ENCODE measurements at places on chromosomes 6 and 20.
A peak's percentile ranks its signal among the peaks of the same experiment; 100 is the strongest.

GRCh38 chr20:56454754-56455153 is 13.7 kb upstream of the RTF2 start:
- DNase-seq: no peak
- no peak overlapping the region for H3K4me3 ChIP-seq
- H3K4me1 ChIP-seq: peaks cover 23% of the 10 kb centered on the region

- H3K4me1 ChIP-seq: no peaks in the 10 kb centered on the region
- no peak overlapping the region for H3K27ac ChIP-seq
- no peak for DNase-seq
- no peak overlapping the region for H3K4me3 ChIP-seq
- no peaks in the 10 kb centered on the region for H3K36me3 ChIP-seq
Observed at GRCh38 chr6:107600936-107601335, 111.0 kb downstream of the SOBP start.

- no peak overlapping the region for H3K4me3 ChIP-seq
- H3K27ac ChIP-seq: no peak overlapping the region
- H3K27me3 ChIP-seq: no peaks in the 10 kb centered on the region
- no peaks in the 10 kb centered on the region for H3K4me1 ChIP-seq
- no peak for DNase-seq
Observed at GRCh38 chr20:42963796-42964195, 225.9 kb downstream of the PTPRT start.

- H3K4me3 ChIP-seq: no peak overlapping the region
- peaks cover 25% of the 10 kb centered on the region for H3K4me1 ChIP-seq
- H3K27ac ChIP-seq: no peak overlapping the region
Observed at GRCh38 chr6:26206868-26207801, 119.9 kb downstream of the HFE start.

DNA sequence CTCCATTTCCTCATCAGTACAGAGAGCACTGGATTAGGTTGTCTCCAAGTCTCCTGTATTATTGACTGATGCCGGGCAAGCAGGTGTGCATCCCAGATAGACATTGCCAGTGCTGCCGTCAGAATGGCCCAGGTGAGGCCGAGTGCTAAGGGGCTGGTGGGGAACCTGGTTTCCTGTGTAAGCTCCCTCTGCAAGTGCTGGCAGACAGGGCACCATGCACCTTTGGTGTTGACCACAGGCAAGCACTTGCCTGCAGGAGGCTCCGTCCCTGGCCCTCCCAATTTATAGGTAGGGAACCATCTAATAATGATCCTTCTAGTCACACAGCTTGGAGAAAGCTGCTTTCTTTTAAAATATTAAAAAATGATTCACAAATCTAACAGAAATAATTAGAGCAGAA is 747 bp downstream of the GABRR1 start:
- no peaks in the 10 kb centered on the region for H3K4me1 ChIP-seq
- no peak overlapping the region for H3K27ac ChIP-seq
- no peak for DNase-seq
- no peak overlapping the region for H3K4me3 ChIP-seq
- H3K27me3 ChIP-seq: peaks cover 39% of the 10 kb centered on the region

- DNase-seq: no peak
- H3K27me3 ChIP-seq: no peaks in the 10 kb centered on the region
- H3K27ac ChIP-seq: no peak overlapping the region
- no peaks in the 10 kb centered on the region for H3K36me3 ChIP-seq
- H3K4me3 ChIP-seq: no peak overlapping the region
- peaks cover 17% of the 10 kb centered on the region for H3K4me1 ChIP-seq
Observed at GRCh38 chr6:72739368-72739779, 117.5 kb downstream of the KCNQ5 start.

DNA sequence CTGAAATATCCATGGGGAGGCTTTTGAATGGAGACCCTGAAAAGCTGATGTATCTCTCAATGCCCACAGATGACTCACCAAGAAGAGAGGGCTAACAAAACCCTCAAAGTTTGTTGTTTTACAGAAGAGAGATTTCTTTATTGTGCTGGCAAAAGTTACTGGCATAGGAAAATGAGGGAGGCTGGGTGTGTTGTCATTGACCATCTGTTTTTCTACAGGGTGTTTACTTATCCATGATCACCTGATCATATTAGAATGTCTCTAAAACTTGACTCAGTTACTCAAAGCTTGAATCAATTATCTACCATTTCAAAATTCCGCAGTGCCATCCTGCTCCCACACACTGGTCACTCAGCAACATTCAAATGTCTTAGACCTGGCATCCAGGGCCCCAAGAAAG is 9.8 kb downstream of the NCOA6 start:
- H3K36me3 ChIP-seq: peaks cover 2% of the 10 kb centered on the region
- no peak overlapping the region for H3K4me3 ChIP-seq
- peaks cover 3% of the 10 kb centered on the region for H3K4me1 ChIP-seq
- H3K27ac ChIP-seq: no peak overlapping the region

DNA sequence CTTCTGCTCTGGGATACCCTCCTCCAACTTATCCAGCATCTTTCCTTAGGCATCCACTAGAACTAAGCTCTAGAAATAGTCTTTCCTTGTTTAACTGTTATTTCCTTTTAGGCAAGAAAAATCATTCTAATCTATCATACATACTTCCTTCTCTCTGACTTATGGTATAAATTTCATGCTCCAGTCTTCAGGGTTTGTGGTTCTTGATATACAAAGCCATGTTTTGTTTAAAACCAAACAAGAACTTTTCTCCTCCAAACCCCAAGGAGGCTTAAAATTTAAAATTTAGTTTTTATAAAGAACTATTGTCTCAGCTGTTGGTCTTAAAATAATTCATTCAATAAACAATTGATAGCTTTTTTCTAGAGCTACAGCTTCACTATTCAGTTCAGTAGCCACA is 77.2 kb downstream of the CD164 start:
- H3K27me3 ChIP-seq: peaks cover 3% of the 10 kb centered on the region
- no peak overlapping the region for H3K4me3 ChIP-seq
- peaks cover under 1% of the 10 kb centered on the region for H3K36me3 ChIP-seq
- H3K4me1 ChIP-seq: peaks cover 13% of the 10 kb centered on the region

DNA sequence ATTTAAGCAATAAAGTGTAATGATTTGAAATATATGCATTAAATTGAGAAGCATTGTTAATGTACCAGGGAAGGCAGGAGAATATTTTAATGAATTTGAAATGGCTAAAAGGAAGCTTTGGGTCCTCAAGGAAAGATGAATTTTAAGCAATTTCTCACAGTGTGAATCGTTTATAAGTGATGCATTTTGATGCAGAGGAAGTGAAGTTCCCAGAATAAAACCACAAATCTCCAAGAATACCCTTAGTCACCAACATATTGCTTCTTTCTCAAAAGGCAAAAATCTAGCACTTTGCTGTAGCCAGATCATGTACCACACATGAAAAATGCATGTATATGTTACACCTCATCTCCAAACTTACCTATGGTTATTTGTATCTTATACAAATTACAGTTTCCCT is 11.7 kb downstream of the TPD52L1 start:
- no peaks in the 10 kb centered on the region for H3K36me3 ChIP-seq
- no peaks in the 10 kb centered on the region for H3K4me1 ChIP-seq

- H3K4me1 ChIP-seq: peaks cover 49% of the 10 kb centered on the region
- no peaks in the 10 kb centered on the region for H3K27me3 ChIP-seq
- H3K36me3 ChIP-seq: peaks cover 2% of the 10 kb centered on the region
- no peak for DNase-seq
- no peak overlapping the region for H3K4me3 ChIP-seq
Observed at GRCh38 chr6:135230711-135231468, 49.8 kb downstream of the MYB start.

- no peak overlapping the region for H3K4me3 ChIP-seq
- no peak for DNase-seq
- H3K27me3 ChIP-seq: no peaks in the 10 kb centered on the region
Observed at GRCh38 chr6:156449128-156449527, 328.1 kb upstream of the ARID1B start.

GRCh38 chr20:16819483-16819882 is 71.3 kb downstream of the OTOR start:
- H3K27me3 ChIP-seq: peaks cover 6% of the 10 kb centered on the region
- H3K4me3 ChIP-seq: no peak overlapping the region
- no peak for DNase-seq
- H3K27ac ChIP-seq: no peak overlapping the region
- no peaks in the 10 kb centered on the region for H3K4me1 ChIP-seq

DNA sequence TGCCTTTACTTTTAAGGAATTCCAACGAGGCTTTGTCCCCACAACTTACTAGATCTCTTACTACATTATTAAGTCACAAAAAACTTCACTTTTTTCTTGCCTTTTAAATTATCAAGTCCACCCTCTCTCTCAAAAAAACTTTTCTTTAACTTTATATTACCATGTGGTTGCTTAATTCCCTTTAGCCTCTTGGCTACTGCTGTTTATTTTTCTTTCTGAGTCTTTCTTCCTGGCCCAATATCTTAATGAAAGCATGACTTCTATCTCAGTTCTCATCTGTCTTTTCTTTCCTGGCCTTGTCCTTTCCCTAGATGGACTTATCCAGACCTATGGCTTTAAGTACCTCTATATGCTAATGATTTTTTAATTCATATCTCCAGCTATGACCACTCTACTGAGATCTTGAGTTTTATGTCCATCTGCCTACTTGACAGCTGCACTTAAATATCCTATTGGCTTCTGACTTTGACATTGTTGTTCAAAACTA is 710.5 kb downstream of the RFPL4B start:
- no peak for DNase-seq
- no peak overlapping the region for H3K27ac ChIP-seq
- H3K4me1 ChIP-seq: no peaks in the 10 kb centered on the region
- no peak overlapping the region for H3K4me3 ChIP-seq

- DNase-seq: no peak
- no peaks in the 10 kb centered on the region for H3K36me3 ChIP-seq
- no peaks in the 10 kb centered on the region for H3K4me1 ChIP-seq
- H3K27ac ChIP-seq: no peak overlapping the region
- H3K4me3 ChIP-seq: no peak overlapping the region
Observed at GRCh38 chr6:113178349-113178748, 678.8 kb upstream of the MARCKS start.

DNA sequence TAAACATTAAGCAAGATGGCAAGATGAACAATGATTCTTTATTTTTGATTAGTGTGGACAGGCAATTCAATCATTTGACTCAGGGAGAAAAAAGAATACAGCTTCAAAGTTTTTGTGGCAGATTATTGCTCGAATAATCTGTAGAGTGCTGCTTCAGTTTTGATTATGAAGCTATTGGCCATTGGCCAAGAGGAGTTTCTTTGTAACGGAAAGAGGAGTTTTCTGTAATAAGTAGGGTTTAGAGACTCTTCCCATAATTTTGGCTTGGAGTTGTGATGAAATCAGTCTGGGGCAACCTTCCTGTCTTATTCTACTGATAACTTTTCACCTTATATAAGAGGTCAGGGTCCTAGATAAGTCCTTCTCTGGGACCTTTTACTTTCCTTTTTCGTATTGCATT is 256.7 kb upstream of the RAB32 start:
- H3K4me3 ChIP-seq: no peak overlapping the region
- no peaks in the 10 kb centered on the region for H3K4me1 ChIP-seq
- no peak overlapping the region for H3K27ac ChIP-seq
- peaks cover 3% of the 10 kb centered on the region for H3K27me3 ChIP-seq
- H3K36me3 ChIP-seq: no peaks in the 10 kb centered on the region

DNA sequence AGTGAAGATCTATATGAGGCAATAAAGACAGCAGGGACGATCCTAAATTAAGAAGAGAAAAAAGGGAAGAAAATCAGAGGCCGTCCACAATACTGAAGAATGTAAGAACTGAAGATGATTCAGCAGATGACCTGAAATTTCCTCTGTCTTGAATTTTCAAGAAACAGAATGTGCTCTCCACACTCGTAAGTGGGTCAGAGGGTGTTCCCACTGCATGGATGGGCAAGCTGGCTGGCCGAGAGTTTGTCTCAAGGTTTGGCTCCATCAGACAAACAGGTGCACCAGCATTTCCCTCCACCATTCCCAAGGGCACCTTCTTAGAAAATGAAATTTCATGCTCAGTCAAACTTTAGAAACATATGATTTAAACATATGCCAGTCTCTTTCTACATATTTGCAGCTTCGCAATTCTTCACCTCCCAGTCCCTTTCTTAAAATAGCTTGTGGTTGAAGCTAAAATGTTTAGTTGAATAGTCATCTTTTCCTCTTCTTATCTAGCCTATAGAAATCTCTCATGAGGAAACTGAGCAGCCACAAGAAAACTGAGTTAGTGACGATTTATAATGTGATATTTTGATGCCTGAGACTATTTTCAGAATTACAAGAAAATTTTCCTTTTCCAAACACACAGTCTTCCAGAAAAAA is 576.4 kb downstream of the PRKN start:
- H3K4me1 ChIP-seq: no peaks in the 10 kb centered on the region
- no peak overlapping the region for H3K27ac ChIP-seq
- no peak for DNase-seq
- H3K4me3 ChIP-seq: no peak overlapping the region

GRCh38 chr6:10305790-10306415 is 109.0 kb downstream of the TFAP2A start:
- H3K4me3 ChIP-seq: no peak overlapping the region
- no peaks in the 10 kb centered on the region for H3K36me3 ChIP-seq
- H3K27ac ChIP-seq: no peak overlapping the region
- H3K4me1 ChIP-seq: no peaks in the 10 kb centered on the region

DNA sequence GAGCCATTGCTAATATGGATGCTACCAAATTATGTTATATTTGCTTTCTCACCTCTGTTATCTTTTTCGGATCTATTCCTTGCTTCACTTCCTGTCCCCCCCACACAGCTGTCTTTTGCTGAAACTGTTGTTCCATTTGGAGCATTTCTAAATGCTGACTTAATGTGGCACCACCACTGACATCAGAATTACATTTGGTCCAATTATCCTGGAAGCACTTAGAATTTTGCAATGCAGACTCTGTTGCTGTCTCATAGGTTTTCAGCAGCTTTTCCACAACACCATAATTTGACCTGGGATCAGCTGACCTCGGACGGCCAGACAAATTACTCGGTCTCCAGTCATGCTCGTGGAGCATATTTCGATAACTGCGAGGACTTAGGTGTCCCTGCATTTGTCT is 12.8 kb downstream of the KIAA0408 start:
- peaks cover 5% of the 10 kb centered on the region for H3K27me3 ChIP-seq
- no peaks in the 10 kb centered on the region for H3K36me3 ChIP-seq
- no peak overlapping the region for H3K4me3 ChIP-seq
- no peaks in the 10 kb centered on the region for H3K4me1 ChIP-seq
- no peak overlapping the region for H3K27ac ChIP-seq
- no peak for DNase-seq

GRCh38 chr6:13914351-13914750 is 10.4 kb upstream of the RNF182 start:
- H3K4me3 ChIP-seq: no peak overlapping the region
- H3K36me3 ChIP-seq: no peaks in the 10 kb centered on the region
- H3K27me3 ChIP-seq: peaks cover 43% of the 10 kb centered on the region

- DNase-seq: peak; percentile 74
- H3K36me3 ChIP-seq: peaks cover 2% of the 10 kb centered on the region
- H3K27ac ChIP-seq: peak overlapping the region; percentile 90
- H3K27me3 ChIP-seq: no peaks in the 10 kb centered on the region
Observed at GRCh38 chr20:17843246-17844132, 125.1 kb downstream of the SNX5 start.

GRCh38 chr6:127880429-127880828 is 20.4 kb downstream of the THEMIS start:
- peaks cover 59% of the 10 kb centered on the region for H3K36me3 ChIP-seq
- peaks cover 69% of the 10 kb centered on the region for H3K4me1 ChIP-seq
- peak overlapping the region; percentile 47 for H3K4me3 ChIP-seq
- no peak for DNase-seq
- H3K27me3 ChIP-seq: no peaks in the 10 kb centered on the region
- peak overlapping the region; percentile 71 for H3K27ac ChIP-seq
